ENCODE measurements at places on chromosomes 16 and 17.

- no peak for DNase-seq
These were observed 23.4 kb downstream of the BAIAP2 start for GRCh38 chr17:81058263-81058871.

GRCh38 chr17:1995321-1995892 lies 29.7 kb downstream of the RTN4RL1 start:
- DNase-seq = no peak

DNA sequence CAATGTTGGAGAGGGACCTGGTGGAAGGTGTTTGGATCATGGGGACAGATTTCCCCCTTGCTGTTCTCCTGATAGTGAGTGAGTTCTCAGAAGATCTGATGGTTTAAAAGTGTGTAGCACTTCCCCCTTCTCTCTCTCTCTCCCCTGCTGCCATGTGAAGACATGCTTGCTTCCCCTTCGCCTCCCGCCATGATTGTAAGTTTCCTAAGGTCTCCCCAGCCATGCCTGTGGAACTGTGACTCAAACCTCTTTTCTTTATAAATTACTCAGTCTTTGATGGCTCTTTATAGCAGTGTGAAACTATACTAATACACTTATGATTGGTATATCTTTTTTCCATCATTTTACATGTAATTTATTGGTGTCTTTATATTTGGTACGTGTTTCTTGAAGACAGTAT lies 13.4 kb downstream of the ADGRG5 start:
- DNase-seq = no peak

- DNase-seq = no peak
These were observed 22.2 kb downstream of the MARVELD3 start for GRCh38 chr16:71648162-71648561.

DNA sequence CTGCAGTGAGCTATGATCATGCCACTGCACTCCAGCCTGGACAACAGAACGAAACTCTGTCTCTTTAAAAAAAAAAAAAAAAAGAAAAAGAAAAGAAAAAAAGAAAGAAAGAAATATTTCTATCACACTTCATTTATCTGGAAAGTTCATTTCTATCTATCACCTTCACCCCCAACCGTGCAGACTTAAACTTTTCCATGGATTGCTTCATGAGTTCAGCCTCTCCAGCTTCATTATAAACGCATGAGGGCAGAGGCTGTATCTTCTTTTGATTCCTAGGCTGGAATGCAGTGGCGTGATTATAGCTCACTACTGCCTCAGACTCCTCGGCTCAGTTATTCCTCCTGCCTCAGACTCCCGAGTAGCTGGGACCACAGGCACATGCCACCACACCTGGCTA lies 28.2 kb downstream of the MRC2 start:
- no peak for DNase-seq

Data from omental fat pad (tissue), 4 donors.